ENCODE measurements at places on chromosomes 7 and 10. TPM values are rescaled to one million over a fixed set of nuclear protein-coding genes. Genes with fewer than 3 reads are reported as not detected.

DNA sequence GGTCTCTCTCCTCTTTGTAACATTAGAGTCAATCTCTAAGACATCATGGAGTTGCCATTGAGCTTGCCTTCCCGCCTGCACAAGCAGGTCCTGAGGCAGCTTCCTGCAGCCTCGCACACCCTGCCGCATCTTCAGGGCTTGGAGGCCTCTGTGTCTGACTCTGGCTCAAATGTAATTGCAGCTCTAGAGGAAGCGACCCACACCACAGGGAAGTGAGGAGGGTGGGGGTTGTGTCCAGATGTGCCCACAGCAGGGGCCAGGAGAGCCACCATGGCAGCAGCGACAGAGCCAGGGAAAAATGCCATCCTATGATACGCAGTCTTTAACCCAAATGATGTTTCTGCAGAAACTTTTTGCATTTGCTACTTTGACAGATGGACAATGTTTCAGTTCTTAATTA lies 216.0 kb upstream of the ZNF32 start:
- DNase-seq, result no peak

- DNase-seq, result no peak
These were observed 162.3 kb downstream of the SEM1 start for GRCh38 chr7:96547371-96547811.

GRCh38 chr7:50068850-50069551 lies 24.0 kb downstream of the ZPBP start:
- no peak for DNase-seq

- DNase-seq, result no peak
These were observed 15.4 kb downstream of the NFE2L3 start for GRCh38 chr7:26167303-26167934.

DNA sequence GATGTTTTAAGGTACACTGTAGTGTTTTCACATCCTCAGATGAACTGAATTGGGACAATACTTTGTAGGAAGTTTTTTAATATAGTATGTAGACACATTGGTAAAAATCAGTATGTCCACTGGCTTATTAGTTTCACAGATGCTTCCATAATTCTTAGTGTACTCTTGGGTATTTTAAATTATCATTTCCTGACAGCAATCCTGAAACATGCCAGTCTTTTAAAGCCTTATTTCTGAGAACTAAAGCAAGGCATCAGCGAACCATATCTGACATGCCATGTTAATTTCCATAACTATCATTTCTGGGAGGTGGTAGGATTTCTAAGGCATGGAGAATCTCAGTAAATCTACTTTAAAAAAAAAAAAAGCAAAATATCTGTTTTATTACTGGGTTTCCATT lies 266.4 kb downstream of the ADK start:
- DNase-seq, result no peak

BTBD16 gene
- 0.29 TPM for total RNA-seq

TMEM196 gene
- total RNA-seq, result 0.68 TPM

OPALIN gene
- total RNA-seq, result not detected

FAM25G gene
- not detected for total RNA-seq
